ENCODE measurements at places on chromosomes 2 and 18.

DNA sequence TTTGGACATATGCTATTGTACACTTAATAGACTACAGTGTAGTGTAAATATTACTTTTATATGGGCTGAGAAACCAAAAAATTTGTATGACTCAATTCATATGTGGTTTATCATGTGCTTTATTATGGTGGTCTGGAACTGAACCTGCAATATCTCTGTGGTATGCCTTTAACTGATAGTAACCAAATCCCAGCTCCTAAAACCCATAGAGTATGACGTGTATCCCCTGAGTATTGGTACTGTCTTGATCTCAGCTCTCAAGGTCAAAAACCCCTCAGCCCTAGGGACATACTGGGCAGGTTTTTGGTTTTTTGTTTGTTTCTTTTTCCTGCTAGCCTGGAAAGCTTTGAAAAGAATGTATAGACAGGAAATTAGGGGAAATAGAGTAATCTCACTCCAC, 42.2 kb upstream of the ARHGAP15 start:
- no peak for DNase-seq

GRCh38 chr2:7972670-7973069, 709.2 kb upstream of the ID2 start:
- no peak for DNase-seq

GRCh38 chr2:45166229-45166890, 157.1 kb upstream of the SIX2 start:
- no peak for DNase-seq

- peak; percentile 89 for DNase-seq
Observed at GRCh38 chr2:227788561-227789018, 25.1 kb upstream of the CCL20 start.

DNA sequence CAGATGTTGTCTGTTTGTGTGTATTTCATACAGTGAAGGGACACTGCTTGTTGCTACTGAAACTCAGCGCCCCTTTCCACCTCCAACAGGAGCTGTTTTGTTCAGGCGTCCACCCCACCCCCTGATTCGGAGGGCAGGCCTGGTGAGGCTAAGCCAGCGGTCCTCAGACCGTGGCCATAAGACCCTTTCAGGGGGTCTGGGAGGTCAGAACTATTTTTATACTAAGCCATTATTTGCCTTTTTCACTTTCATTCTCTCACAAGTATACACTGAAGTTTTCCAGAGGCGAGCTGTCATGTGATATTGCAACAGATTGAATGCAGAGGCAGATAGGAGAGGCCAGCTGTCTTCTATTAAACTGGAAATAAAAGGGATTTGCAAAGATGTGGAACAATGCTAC, 39.7 kb upstream of the IGFBP5 start:
- DNase-seq, result no peak

- DNase-seq, result no peak
Observed at GRCh38 chr2:215019521-215020145, 118.8 kb downstream of the ABCA12 start.

DNA sequence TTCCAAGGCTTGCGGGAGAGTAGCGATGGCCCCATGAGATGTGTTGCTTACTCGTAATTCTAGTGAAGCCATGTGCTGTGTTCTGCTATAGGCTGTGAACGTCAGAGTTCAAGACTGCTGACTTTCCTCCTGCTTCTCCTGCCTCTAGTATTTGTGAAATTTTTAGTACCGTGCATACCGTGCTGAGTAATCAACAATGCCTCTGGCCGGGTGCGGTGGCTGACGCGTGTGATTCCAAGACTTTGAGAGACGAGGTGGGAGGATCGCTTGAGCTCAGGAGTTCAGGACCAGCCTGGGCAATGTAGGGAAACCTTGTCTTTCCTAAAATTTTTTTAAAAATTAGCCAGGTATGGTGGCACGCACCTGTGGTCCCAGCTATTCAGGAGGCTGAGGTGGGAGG, 59.9 kb upstream of the B3GNT7 start:
- DNase-seq, result no peak

GRCh38 chr18:25126751-25127150, 225.2 kb downstream of the ZNF521 start:
- DNase-seq, result no peak

DNA sequence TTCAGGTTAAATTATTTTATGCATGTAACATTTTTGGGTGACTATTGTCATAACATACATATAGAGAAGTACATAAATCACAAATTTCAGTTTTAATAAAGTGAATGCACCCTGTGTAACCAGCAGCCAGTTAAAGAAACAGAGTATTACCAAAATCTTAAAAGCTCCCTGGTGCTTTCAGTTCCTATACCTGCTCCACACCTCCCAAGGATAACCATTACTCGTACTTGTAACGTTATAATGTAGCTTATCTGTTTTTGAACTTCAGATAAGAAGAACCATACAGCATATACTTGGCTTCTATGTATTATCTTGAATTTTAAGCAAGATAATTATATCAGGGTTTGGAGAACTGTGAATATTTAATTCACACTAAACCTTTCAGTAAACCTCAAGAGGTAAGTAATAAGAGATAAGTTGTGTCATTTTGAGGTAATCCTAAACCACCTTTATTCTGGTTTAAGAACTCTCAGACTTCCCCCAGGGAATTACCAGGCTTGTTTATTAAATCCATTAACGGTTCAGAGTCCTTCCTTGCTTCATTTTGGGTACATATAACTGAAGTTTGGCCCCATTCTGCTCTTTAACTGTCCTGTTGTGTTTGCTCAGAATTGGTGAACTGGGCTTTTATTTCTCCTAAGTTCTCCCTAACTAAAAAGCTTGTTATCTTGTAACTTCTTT, 58.6 kb downstream of the LCLAT1 start:
- no peak for DNase-seq

DNA sequence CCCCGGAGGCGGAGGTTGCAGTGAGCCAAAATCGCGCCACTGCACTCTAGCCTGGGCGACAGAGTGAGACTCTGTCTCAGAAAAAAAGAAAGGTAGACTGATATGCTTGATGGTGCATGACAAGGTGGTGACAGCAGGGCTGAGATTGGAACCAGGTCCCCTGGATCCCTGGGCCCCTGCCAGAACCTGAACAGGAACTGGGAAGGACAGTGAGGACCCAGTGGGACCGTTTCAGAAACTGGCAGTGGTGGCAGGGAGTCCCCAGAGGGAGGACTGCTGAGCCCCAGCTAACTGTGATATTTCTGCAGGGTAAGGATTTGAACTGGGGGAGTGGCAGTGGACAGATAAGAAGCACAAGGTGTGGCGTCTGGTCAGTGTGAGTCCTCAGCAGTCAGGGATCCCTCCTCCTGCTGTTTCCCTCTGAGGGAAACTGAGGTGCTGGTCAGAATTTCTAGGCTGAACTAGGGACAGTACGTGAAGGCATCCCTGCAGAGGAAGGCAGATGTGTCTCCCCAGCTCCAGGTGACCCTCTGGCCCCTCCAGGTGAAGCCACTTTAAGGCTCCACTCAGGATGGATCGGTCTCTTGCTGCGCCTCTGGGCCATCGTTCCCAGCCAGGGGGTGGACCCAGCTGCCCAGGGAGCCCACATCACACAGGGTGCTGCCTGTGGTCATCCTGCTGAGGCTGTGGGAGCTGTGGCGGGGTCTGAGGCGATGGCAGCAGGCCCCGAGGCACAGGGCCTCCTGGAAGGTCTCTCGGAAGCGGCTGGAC, 5.6 kb downstream of the NMUR1 start:
- no peak for DNase-seq

DNA sequence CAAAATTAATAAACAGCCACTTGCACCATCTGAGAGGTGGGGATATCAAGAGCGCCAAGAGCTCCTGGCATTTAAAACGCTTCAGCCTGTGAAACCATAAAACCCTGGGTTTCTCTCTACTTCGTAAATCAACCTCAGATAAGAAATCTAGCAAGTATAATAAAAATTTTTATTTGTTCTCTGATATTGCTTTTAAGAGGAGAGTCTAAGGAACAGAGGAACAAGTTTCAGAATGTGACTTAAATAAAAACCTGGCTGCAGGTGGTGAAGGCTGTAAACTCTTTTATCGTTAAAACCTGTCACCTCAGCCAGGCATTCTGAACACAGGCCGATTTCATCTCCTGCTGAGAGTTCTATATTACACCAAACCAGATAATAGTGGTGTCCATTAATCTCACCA, 9.9 kb downstream of the DYTN start:
- no peak for DNase-seq

DNA sequence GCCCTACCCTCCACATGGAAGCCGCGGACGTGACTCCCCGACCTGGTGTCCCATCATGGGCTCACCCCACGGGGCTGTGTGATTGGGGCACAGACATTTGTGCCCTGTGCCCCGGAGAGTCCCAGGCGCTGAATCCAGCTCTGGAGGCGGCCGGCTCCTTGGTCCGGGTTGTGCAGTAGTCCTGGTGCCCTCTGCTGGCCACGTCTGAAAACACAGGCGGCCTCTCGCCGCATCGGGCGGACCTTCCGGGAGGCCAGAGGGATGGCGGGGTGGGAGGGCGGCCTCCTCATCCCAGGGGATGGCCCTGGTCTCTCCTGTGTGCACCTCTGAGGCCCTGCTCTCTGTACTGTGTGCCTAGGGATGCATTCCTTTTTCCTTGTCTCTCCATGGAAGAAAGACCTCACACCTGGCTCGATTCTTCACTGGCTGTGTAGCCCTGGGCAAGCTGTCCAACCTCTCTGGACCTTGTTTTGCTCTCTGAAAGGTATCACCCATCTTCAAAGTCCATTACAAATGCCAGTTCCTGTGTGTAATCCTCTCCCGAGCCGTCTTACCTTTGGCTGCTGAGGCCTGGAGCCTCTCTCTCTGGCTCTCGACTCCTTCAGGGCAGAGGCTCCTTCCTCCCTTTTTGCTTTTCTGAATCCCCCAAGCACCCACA, 27.6 kb downstream of the CELF4 start:
- DNase-seq, result peak; percentile 63

DNA sequence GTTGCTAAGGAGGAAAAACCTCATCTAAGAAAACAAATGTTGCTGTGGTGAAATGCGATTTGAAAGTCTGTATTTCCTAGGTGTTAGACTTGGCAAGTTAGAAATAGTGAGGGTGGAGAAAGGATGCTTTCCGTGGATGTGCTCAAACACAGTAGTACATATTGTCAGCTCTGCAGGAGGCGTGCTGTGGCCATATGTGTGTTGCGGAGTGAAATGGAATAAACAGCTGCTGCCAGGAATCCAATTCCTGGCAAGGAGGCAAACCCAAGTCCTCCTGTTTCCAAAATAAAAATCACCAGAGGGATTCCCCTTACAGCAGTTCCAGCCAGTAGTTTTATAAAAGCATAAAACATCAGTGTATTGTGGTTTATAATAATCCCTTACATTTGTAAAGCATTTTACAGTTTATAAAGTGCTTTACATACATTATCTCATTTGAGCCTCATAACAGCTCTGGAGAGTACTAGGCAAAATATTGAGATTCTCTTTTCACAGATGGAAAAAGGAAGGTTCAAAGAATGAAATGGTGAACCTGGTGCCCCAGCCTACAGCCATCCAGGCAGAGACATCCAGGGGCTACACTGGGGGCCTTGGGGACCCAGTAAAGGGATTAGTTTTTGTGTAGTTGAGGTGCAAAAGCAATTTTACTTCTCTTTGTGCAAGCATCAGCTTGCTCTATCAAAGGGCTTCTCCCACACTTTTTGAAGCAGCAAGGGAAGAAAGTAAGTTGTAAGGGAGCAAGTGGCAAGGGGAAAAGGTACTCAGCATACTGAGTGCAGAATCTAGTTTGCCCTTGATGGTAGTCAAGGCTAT, 206.0 kb downstream of the AGPS start:
- no peak for DNase-seq

GRCh38 chr2:122883849-122884248, 1128.4 kb downstream of the TSN start:
- no peak for DNase-seq

DNA sequence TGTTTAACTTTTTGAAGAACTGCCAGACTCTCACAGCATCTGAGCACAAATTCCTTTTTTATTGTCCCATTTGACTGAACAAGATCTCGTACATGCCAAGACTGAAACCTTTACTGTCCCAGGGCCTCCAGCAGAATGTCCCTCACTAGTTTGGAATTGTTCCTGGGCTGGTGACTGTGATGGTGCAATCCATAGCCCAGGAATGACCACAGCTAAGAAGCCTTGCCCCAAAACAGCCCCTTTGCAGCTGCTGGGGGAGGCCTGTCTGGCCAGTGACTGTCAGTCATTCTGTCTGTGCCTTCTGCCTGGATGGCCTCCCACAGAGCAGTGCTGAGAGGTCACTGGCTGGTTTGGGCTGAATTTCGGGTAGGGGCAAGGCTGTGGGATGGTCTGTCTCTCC, 184.5 kb upstream of the MSH6 start:
- DNase-seq, result no peak

DNA sequence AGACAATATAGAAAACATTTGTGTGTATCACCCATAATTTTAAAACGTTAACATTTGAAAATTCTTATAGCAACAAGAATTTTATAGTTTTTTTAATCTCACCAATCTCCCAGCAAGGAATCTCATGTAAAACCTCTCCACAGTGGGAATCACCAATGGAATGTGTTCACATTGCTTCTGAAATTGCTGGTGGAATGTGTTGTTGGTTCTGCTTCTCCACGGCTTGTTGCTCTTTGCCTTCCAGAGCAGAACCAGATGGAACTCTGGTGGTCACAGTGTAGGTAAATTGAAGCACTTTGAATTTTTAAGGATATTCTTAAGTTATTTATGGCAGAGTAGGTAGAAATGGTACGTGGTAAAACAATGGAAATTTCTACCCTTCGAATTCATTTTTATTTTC, 35.1 kb downstream of the DCAF17 start:
- no peak for DNase-seq

DNA sequence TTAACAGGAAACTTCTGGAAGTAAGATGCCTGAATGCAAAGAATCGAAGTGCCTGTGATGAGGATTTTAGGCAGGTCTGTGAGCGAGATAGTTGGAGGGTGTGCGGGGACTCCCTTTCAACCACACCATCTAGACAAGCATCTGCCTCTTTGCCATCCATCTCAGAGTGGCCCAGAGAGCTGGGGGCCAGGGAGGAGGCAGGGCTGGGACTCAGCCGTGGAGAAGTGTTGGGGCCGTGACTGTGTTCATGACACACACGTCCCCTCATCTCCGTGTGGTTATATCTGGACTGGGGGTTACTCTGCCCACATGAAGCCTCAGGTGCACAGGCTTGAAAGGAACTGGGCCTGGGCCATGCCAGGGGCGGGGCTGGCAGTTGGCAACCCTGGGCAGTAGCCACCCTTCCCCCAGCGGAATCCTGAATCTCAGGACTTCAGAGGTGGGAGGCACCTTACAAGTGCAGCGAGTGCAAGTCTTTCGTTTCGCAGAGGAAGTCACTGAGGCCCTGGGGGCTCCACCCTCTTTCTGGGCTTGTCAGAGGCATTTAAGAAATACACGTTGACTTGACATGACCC, 112.5 kb downstream of the SLC4A3 start:
- DNase-seq, result no peak

- DNase-seq, result peak; percentile 59
Observed at GRCh38 chr2:8682719-8683667, 1.1 kb downstream of the ID2 start.

GRCh38 chr18:44180683-44181082, 500.0 kb upstream of the SETBP1 start:
- peak; percentile 83 for DNase-seq

GRCh38 chr2:173741759-173742158, 223.4 kb downstream of the SP3 start:
- DNase-seq, result peak; percentile 20

DNA sequence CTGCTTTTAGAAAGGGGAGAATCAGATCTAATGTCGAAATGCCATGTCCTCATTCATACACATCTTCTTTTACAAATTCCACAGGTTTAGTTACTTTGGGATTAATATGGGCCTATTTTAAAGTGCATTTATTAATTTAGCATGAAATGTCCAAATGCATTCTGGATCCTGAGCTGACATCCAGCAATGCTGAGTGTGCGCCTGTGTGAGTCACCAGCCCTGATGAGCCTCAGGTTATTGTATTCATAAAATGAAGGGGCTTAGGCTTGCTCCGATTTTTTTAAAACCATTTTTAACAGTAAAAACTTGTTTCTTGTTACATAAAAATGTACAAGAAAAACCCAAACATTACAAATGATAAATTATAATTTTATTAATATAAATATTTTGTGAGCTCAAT, 94.1 kb downstream of the SH3YL1 start:
- no peak for DNase-seq

All from MCF 10A (cell line).